ENCODE measurements at places on chromosomes 4 and X.

GRCh38 chr4:15400226-15400625, 27.6 kb upstream of the C1QTNF7 start:
- no peak for DNase-seq

GRCh38 chr4:121187206-121187605, 23.1 kb upstream of the TNIP3 start:
- no peak for DNase-seq

- peak; percentile 47 for DNase-seq
Measured at GRCh38 chr4:145936142-145936996, 2.3 kb downstream of the ZNF827 start.

DNA sequence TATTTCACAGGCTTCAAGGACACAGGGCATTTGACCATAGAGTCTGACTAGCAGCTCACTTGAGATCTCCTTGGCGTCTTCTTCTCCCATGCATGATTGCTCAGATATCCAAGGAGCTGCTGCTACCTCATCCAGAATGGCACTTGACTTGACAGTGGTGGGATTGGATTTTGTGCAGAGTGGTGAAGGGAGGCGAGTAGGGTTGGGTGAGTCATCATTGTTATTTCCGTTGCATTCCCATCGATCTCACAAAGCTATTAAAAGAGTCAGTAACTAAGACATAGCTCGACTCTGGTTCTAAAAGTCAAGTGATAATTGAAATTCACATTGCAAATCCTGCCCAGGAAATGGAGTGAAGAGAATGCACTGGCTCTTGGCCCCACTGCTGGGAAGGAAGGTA, 27.7 kb downstream of the NHSL2 start:
- DNase-seq, result no peak

GRCh38 chr4:159382856-159383561, 280.1 kb downstream of the RAPGEF2 start:
- DNase-seq, result no peak

- DNase-seq, result peak; percentile 20
Measured at GRCh38 chr4:70902577-70903290, 565 bp downstream of the MOB1B start.

DNA sequence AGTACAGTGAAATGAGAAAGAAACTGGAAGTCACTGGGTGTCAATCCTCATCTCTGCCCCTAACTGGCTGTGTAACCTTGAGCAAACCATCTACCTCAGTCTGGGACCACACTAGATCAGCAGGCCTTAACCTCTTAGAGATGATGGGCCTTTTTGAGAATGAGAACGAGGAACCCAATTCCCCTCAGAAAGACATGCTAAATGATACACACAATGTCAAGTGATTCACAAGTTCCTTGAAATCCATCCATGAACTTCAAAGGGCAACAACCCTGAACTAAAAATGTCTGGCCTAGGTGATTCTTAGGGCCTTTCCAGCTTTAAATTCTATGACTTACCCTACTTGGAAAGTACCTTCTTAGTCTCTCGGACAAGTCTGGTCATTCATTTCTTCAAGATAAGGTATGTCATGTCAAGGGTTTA, 47.4 kb downstream of the ACSL4 start:
- DNase-seq, result no peak

- DNase-seq, result no peak
Measured at GRCh38 chr4:186216465-186217024, 10.8 kb upstream of the KLKB1 start.

GRCh38 chrX:97234471-97235081, 350.9 kb downstream of the RPA4 start:
- DNase-seq, result no peak

- no peak for DNase-seq
Measured at GRCh38 chrX:53682885-53683555, 3.5 kb downstream of the HUWE1 start.

- DNase-seq, result no peak
Measured at GRCh38 chr4:99159699-99160098, 15.6 kb upstream of the ADH4 start.

- no peak for DNase-seq
Measured at GRCh38 chr4:145719752-145720624, 40.0 kb downstream of the C4orf51 start.

DNA sequence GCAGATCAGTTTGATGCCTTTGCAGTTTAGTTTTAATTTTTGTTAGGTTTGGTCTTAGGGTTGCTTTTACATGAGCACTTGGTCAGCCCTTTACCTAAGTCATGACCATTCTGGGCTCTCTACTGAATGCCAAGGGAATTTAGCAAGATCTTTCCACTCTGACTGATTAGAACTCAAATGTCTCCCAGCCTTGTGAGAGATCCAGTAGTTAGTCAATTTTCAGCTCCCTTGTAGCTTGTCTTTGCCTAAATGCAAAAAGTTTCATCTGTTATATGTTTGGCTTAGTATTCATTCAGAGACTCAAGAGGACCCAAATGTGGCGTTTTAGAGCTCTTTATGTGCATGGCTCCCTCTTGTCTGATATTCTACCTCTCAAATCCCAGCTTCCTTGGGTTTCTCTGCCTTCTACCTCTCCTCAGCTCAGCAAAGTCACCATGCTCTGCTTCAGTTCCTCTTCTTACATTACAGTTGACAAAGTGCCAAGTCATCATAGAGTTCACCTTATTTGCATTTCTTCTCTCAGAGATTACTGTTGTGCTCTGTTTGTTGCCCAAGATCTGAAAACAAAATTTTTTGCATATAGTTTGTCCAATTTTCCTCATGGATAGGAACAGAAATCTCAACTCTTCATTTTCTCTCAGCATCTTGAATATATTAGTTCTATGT, 17.5 kb upstream of the JAKMIP1 start:
- no peak for DNase-seq

DNA sequence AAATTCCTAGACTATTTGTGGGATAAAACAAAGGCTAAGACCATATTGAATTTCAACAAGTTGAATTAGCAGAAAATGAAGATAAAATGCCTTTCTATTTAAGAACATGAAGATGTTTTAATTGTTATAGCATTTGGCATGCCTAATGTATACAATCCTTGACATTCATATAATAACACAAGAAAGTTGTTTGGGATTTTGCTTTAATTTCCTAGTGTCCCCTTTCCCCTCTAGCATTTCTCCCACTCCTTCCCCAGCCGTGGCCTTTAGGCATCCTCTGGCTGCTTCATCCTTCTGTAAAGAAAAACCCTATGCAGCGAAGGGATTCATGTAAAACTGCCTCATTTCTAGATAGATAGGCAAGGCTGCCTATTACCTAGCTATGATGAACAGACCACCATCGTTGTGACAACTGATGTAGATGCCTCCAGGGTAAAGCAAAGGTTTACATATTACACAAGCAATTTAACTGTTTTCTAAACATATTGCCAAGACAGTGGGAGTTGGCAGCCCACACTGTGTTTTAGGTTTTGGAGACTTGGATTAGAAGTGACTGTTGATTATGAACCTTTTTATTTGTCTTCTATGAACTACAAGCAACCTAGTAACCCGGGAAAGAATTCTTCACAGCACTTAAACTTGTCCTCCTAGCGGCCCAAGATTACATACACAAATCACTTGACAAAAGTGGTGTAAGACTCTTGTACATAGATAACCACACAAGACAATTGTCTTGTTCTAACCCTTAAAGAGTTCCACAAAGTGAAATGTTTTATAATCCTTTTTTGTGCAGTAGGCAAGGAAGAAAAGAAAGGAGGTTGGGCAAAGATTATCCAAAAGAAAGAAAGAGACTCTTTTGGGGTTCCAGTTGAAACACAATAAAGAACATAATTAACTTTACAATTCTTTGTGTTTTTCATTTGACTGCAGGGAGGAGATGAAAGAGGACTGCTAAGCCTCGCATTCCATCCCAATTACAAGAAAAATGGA, 59.9 kb downstream of the HHIP start:
- DNase-seq, result no peak

GRCh38 chr4:54513204-54513603, 144.6 kb upstream of the KIT start:
- DNase-seq, result peak; percentile 82

DNA sequence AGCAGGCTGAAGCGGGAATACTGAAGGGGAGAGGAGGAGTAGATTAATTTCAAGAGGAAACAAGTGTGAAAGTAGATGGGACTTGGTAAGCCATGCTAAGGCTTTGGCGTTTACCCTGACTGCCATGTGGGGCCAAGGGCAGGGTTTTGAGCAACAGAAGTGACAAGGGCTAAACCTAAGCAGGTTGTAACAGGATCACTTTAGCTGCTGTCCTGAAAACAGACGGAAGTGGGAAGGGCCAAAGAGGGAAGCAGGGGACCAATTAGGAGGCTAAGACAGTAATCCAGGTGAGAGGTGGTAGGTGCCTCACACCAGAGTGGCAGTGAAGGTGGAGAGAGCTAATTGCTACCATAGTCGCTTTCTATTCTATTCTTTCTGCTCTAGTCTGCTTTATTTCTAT, 166.5 kb downstream of the PJA1 start:
- DNase-seq, result no peak

DNA sequence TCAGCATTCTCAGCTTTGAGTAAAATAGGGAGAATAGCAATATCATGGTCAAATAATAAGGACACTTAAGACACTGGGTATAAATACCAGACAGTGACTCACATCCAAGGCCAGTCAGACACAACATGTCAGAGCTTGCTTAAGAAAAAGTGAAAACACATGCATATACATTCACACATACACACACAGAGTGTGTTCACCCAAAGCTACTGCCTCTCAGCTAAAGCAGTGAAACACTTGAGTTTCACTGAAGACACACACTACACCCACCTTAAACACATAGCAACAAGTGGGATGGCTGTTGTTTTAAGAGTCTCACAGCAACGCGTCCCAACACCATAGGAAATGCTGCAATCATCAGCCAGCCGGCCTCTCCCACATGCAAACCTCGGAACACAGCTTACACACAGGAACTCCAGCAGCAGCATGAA, 14.4 kb downstream of the SHROOM4 start:
- DNase-seq, result no peak

GRCh38 chr4:117640836-117641235, 393.4 kb upstream of the NDST3 start:
- DNase-seq, result no peak

GRCh38 chrX:41471786-41472185, 24.6 kb downstream of the NYX start:
- no peak for DNase-seq

GRCh38 chr4:95985791-95986550, 146.1 kb downstream of the PDHA2 start:
- no peak for DNase-seq

DNA sequence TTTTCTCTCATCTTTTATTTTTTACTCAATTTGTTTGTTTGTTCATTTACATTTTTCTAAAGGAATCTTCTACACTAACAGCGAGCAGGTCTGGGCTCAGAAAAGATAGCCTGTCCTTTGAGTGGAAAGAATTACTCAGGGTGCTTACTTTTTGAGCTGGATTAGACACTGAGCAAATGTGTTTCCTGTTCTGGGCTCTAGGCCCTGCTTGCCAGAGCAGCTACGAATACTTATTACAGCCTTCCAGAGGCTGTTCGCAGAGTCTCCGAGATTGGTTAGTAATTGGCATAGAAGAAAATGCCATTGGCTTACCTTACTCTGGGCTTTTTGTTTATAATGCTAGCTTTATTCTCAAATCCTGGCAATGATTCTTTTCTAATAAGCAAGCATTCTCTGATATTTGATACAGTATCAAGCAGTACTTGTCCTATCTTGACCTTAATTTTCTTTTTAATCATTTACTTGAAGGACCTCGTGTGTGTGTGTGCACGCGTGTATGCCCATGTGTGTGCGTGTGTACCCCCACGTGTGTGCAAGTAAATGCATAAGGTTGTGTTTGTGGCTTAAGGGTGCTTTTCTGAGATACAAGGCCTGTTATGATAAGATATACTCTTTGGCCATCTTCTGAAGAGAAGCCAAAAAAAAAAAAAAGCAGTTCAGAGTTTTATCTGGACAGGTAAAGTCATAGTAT, 76.2 kb upstream of the GRXCR1 start:
- no peak for DNase-seq

GRCh38 chrX:141405853-141406492, 163.7 kb upstream of the SPANXC start:
- peak; percentile 56 for DNase-seq

- DNase-seq, result no peak
Measured at GRCh38 chr4:107939307-107939706, 8.0 kb downstream of the CYP2U1 start.

- no peak for DNase-seq
Measured at GRCh38 chrX:39580043-39580442, 517.7 kb downstream of the BCOR start.

GRCh38 chr4:8403173-8403753, 37.3 kb downstream of the ACOX3 start:
- DNase-seq, result no peak

DNA sequence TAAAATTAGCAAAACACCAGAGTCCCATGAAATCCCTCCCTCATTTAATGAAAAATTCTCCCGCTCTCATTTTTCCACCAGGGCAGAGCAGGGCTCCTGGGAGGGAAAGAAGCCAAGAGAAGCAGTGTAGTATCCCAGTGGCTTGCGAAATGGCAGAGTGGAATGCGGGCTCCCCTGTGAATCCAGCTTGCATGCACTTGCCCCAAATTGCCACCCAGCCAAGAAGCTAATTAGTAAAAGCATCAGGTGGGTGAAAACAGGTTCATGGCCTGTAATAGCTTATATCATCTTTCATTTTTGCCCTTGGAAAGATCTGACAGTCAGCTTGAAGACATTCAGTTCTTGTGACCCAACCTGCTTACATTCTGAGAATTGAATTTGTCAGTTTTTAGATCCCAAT, 10.1 kb downstream of the AMOT start:
- no peak for DNase-seq

GRCh38 chr4:6179362-6179761, 21.0 kb downstream of the JAKMIP1 start:
- no peak for DNase-seq

DNA sequence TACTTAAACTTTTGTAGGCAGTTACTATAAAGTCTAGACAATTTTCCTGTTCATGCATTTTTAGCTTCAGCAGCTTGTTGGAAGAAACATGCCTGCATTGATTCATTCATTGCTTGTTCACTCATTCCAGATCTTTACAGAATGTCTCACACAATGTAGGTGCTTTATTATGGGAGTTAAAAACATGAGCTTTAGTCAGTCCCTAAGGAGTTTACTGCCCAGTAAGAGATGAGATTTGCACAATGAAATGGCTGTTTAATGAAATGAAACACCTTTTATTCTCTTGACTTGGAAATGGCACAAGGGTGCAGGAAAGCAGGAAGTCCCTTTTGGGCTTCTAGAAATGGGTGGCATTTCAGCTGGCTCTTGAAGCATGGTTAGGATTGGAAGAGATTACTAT, 2.9 kb downstream of the NOCT start:
- no peak for DNase-seq

Measured in HS-27A (cell line).